ENCODE measurements at places on chromosomes 1 and 21.

- no peak for DNase-seq
Observed at GRCh38 chr1:17027403-17027802, 15.7 kb upstream of the ATP13A2 start.

- DNase-seq, result no peak
Observed at GRCh38 chr1:244138399-244138798, 87.3 kb downstream of the ZBTB18 start.

DNA sequence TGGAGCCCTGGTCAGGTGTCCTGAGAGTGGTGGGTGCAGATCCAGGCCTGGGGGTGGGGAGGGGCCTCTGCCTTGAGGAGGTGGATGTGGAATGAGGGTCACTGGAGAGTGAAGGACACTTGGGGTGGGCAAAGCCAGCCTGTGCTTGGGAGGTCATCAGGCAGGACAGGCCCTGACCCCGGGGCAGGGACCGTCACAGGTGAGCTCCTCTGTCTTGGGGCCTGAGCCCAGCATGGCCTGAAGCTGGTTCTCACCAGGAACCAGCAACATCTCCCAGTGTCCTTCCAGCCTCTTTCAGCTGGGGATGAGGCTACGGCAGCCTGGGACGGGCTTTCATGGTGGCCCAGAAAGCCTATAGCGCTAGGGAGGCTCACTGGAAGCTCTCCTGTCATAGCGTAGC is 831 bp upstream of the KRTAP10-2 start:
- no peak for DNase-seq

- DNase-seq, result no peak
Observed at GRCh38 chr21:39084979-39085729, 98.1 kb downstream of the PSMG1 start.

- no peak for DNase-seq
Observed at GRCh38 chr1:231929311-231929710, 302.7 kb downstream of the DISC1 start.

- no peak for DNase-seq
Observed at GRCh38 chr1:91499904-91500755, 521 bp upstream of the CDC7 start.

- DNase-seq, result no peak
Observed at GRCh38 chr1:73803380-73803779, 394.6 kb downstream of the LRRIQ3 start.

DNA sequence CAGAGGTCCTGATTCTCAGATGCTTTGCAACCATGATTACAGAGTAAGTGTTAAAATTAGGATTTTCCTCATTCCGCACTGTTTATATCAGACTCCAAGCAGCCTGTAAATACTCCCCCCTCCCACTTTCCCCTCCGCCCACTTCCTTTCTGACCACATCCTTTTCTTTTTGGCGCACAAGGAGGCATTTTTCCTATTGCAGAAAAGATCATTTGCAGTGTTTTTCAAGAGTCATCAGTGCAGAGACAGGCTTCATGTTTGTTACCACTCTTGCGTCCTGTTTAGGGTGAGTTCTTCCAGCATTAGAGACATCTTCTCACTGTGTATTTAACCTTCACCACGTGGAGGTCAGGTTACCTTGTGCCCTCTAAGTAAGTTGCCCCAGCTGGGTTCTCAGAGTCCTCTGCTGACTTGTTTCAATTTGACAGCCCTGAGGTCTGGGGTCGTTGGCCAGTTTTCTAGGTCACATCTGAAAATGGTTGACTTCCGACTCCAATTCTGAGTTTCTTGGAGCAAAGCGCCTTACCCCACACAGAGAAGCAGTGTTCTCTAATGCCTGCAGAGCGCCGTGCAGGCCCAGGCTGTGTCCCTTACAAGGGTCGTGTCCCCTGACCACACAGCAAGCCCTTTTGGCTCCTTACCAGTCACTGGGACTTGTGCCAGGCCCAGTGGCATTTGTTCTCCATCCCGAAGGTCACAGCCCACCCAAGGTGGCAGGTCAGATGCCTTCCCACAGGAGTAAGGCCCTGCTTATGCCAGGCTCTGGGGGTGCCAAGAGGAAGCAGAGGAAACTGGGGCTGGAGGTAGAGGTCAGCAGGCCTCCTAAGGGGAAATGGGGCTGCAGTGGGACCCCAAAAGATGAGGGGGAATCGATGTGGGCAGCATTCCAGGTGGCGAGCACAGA is 85.6 kb downstream of the FAM78B start:
- DNase-seq, result no peak

DNA sequence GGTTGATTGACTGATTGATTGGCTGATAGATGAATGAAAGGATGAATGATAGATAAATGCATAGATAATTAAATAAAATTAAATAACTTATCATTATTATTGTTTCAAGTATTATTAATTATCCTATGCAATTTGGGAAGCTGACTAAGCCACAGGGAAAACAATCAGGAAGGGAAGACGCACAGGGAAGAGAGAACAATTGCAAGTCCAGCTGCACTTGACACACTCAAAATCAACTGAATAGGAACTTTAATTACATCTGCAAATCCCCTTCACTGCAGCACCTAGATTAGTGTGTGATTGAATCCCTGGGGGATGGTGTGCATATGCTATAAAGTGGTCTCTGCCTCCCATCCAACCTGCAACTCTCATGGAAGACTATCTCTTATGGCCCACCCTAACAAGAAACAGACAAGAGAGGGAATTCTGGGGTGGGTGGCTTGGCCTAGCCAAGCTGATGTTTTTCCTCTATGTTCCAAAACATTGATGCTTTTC is 161.1 kb upstream of the FGGY start:
- DNase-seq, result no peak

GRCh38 chr1:3470650-3471355 is 16.3 kb downstream of the ARHGEF16 start:
- no peak for DNase-seq

DNA sequence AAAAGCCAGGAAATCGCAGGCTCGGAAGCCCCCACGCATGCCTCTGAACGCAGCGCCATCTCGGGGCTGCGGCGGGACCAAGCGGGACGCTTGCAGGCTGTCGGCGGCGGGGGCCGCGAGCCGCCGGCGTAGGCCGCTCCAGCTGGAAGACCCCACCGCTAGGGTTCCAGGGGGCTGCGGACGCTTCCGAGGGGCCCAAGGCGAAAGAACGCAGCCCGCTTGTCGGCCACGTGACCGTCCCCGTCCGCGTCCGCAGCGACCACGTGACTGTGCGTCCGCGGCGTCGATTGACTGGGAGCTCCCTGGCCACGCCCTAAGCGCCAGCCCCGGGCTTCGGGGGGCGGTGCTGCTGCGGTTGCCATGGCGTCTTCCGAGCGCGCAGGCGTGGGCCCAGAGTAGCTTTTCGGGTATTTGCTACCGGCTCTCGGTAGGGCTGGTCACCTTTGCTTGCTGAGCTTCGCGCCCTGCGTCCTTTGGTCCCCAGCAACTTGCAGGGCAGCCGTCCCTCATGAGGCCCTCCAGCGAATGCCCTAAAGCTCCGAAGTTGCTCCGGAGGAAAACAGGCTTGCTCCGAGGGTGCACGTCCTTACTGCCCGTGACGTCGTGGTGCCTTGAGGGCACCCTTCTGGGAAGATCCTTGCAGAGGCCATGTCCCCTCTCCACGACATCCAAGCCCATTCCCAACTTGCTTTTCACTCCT is 197.2 kb downstream of the DYRK1A start:
- DNase-seq, result peak; percentile 83

- no peak for DNase-seq
Observed at GRCh38 chr1:91819038-91819788, 66.7 kb downstream of the TGFBR3 start.

GRCh38 chr1:76901158-76901767 is 34.0 kb downstream of the ST6GALNAC5 start:
- DNase-seq, result peak; percentile 3

GRCh38 chr1:2411801-2412394 is 466 bp downstream of the PEX10 start:
- DNase-seq, result no peak

GRCh38 chr1:246583448-246584185 is 17.4 kb downstream of the CNST start:
- DNase-seq, result no peak

DNA sequence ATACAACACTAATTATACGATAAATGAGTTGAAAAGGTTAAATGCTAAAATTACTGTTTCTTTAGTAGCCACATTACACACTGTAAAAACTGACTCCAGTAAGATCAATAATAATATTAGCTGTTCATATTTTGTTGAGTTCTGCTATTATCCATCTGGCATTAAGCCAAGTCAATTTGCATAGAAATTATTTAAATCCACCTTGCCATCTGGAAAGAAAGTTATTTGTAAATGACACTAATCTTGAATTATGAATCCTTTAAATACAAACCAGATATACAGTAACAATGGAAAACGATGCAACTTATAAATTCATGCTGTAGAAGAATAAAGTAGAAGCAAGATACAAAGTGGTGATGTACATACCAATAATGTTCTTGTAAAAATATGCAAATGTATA is 81.4 kb upstream of the BCL10 start:
- DNase-seq, result no peak

DNA sequence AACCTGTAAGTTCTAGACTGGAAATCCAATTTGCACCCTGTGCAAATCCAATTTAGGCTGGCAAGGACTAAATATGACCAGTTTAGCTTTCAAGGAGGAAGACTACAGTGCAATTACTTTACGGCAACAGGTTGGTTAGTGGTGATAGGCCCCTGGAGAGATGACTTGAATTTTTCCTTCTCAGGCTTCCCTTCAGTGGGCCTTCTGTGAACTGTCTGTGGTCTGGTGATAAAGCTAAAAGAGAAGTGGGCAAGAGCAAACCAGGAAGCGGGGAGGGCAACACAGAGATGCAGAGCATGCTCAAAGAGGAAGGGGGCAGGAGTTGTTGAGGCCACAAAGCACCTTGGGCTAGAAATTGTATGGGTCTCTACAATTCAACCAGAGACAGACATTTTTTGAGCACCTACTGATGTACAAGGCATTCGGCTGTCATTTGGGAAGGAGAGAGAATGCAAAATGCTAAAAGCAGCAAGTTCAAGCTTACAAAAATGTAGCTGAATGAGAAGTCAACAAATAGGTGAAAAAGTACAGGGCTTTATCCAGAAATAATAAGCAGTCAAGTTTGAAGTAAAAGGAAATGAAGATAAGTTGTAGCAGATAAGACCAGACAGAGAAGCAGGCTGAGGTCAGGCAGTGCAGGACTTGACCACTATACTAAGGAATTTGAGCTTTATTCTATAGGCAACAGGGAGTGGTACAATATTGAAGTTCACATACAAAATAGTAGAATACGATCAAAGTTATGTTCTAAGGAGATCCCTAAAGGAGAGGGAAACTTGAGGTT is 23.9 kb downstream of the INPP5B start:
- no peak for DNase-seq

DNA sequence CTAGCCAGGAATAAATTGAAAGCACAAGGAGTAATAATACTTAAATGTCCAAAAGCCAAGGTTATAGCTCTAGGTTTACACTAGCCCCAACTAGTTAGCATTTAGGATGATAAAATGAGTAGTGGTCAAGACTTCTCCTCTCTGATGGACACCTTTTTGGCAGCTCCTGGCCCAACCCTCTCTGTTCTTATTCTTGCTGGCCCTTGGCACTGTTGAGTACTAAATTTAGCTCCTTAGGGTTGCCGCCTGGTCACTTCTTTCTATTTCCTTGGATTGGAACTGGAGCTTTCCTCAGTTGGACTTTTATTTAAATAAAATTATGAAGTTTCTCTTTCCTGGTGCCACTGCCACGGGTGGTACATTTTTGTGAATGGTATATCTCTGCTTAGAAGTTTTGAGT is 28.3 kb downstream of the ARID1A start:
- no peak for DNase-seq

- DNase-seq, result no peak
Observed at GRCh38 chr1:30197639-30198450, 525.5 kb downstream of the MATN1 start.

DNA sequence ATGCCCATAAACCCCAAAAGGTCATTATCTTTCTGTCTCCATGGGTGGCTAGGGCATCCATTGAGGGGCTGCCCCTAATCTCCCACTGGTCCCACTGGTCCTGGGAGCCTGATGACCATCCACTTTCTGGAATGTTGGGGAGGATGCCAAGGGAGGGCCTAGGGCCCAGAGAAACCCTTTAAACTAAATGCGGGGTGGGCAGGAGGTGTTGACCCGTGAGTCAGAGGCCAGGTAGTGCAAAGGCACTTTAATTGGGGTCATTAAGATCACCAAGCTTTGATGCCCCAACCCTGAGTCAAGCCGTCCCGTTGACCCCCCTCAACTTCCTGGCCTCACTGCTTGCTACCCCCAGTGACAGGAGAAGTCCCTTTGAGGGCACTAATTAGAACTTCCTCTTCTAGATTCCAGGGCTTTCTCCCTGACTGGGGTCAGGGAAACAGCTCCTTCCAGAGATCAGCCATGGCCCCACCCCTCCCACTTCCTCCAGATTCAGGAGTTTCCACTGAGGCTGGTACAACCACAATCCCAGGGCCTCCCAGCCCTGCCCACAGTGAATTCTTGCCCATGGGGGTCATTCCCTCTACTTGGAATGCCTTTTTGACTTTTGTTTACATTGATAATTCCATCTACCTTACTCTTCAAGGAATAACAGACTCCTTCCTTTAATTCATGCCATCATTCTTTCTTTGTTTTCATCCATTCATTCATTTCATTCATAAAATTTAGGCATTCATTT is 15.5 kb upstream of the SERINC2 start:
- no peak for DNase-seq

- DNase-seq, result no peak
Observed at GRCh38 chr1:231814021-231814420, 187.4 kb downstream of the DISC1 start.

DNA sequence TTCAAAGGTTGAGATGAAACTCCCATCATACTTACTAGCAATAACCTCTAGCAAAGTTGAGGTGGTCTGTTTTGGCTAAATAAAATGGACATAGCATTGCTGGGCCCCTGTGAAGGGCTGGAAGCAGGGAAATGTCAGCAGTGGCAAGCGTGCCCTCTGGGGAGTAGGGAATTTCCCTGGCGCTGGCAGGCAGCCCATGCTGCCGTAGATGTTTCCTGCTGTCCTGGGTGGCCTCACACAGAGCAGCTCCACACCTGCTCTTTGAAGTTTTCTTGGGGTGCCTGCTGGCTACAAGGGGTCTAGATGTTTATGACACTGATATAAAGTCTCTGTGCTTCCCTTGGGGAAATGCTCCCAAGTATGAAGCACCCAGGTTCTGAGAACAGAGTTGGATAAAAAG is 30.2 kb downstream of the ADARB1 start:
- DNase-seq, result peak; percentile 15

GRCh38 chr1:97533358-97533757 is 387.5 kb downstream of the DPYD start:
- no peak for DNase-seq

- no peak for DNase-seq
Observed at GRCh38 chr1:248828845-248829244, 3.1 kb upstream of the SH3BP5L start.

GRCh38 chr1:37035796-37036666 is 1.7 kb upstream of the GRIK3 start:
- DNase-seq, result peak; percentile 9

- no peak for DNase-seq
Observed at GRCh38 chr1:182069028-182069466, 7.5 kb upstream of the ZNF648 start.

GRCh38 chr1:226635456-226635941 is 86.9 kb downstream of the STUM start:
- DNase-seq, result peak; percentile 54

DNA sequence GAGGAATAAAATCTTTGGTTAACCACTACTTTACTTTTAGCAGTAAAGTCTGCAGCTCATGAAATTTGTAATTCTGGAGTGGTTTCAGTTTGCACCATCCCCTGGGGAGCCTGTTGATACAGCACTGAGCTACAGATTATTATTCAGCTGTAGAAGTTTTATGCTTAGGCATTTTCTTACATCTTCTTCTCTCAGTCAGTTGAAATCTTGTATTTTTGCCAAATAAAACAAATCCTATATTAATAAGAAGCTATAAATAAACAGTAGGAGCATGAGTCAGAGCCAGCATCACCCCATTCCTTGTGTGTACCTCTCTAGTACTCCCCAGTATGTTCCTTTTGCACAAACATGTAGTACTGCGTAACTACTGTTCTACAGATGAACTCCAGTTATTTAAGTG is 118.9 kb downstream of the ATF6 start:
- no peak for DNase-seq

Measured in stimulated activated CD4-positive, alpha-beta T cell treated with anti-CD3 and anti-CD28 coated beads, Interleukin-12 subunit alpha, Interleukin-12 subunit beta, amount 100 ng/mL, for 24 hours (primary cell).